ENCODE measurements at places on chromosomes 5 and 9.

- no peak for DNase-seq
These were observed 1068.6 kb downstream of the TAF11L14 start for GRCh38 chr5:18702821-18703220.

- no peak for DNase-seq
These were observed 92.7 kb downstream of the SGCD start for GRCh38 chr5:156419661-156420060.

- peak; percentile 68 for DNase-seq
These were observed 79.0 kb downstream of the GLDC start for GRCh38 chr9:6566409-6567139.

DNA sequence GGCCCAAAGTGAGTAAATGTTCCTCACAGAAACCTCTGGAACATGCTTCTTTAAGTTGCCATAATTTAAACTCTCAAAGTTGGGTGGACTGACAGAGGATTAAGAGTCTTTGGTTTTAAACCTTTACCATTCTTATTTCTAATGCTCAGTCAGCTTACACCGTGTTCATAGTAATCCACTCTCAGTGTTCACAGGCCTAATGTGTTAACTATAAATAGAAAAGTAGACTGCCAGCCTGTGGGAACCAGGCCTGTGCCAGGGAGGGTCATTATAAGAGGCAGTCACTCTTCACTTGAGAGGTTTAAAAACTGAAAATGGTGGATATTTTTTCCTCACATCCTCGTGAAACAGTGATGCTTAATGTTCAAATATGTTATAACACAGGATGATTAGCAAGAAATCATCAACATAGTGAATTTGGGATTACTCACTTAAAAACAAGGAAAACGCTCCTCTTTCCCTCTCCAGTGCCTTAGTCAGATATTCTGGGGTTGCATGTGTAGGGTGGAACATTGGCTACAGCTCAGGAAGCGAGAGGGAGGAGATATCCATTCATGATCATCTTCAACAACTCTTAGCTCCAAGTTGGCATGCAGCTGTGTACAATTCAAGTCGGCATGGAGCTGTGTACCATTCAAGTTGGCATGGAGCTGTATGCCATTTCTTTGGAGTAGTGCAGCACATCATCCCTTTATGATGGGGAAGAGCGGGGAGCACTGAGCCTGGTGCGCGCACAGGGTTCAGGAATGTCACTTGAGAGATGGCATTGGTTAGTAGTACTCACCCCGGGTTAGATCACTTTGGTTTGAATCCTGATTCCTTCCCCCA lies 65.8 kb downstream of the KIAA1958 start:
- no peak for DNase-seq

- peak; percentile 25 for DNase-seq
These were observed 33.4 kb upstream of the NCS1 start for GRCh38 chr9:130138791-130139190.

DNA sequence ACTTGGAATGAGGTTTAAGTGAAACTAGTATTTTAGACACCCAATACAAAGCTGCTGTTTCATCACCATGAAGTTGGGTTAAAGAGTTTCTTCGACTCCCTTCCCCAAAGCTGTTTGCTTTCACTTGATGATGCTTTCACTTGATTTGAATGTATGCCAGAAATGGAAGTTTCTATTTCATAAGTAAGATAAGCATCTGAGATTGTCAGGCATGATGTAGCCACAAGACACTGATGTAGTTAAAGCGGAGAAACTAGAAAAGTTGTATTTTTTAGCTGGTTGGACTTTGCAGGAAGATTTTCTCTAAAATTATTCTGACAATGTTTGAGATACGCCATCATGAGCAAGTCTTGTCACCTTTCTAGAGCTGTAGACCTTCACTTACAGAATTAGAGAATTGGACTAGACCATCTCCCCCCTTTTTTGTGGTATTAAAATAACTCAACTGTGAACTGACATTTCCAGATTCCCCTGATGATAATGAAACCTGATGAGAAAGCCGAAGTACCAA lies 20.0 kb downstream of the MOCS2 start:
- no peak for DNase-seq

DNA sequence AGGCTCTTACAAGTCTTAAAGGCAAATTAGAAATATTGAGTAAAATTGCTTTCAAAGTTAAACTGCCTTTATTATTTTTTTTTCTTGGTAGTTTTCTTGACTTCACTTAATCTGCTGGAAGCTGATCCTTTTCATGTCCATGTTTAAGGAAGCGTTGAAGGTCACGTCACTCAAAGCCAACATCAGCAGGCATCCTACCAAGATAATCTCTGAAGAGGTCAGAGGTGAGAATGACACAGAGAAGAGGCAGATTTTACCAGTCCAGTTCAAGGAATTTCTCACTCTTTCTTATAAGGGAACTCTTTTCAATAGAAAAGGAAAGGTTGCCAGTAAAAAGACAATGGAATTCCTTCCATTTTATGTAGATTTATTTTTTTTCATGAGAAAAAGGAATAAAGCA lies 259.8 kb downstream of the ANXA1 start:
- DNase-seq = no peak

- no peak for DNase-seq
These were observed 49.8 kb upstream of the PLPP1 start for GRCh38 chr5:55584398-55585205.

DNA sequence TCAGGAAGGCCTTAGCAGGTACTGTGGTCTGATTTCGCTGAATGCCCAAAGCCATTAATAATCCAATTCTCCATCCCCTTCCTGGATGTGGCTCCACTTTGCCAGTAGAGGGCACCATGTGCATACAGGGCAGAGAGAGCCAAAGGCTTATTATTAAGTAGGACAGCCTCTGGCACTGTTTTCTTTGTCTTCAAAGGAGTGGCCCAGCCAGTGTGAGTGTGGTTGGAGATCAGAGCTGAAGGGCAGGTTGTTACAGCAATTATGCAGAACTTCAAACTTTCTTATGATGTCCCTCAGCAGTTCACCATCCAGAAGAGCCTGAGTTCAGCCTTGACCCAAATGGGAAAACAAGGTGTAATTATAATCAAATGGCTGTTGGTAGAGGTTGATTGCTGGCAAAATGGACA lies 38.6 kb upstream of the CEMIP2 start:
- peak; percentile 67 for DNase-seq

DNA sequence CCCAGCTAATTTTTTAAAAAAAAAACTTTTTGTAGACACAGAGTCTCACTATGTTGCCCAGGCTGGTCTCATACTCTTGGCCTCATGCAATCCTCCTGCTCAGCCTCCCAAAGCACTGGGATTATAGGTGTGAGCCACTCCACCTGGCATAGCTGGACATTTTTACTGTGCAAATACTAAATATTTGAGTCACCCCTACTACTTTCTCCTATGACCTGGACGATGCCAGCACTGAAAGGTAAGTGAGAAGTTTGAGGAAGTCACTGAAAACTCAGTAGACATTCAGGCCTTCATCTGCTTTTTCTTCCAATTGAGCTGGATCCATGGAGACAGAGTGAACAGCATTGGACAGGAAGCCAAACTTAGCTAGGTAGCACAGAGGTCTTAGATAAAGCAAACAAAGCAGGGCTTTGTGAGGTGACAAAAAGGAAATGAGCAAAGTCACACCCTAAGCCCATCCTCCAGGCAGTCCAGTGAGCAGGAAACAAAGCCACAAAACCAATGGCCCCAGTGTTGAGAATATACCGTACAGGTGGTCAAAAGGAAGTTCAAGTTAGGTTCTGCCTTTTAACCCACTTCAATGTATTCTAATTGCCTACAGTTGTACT lies 192.6 kb upstream of the RASA1 start:
- no peak for DNase-seq

DNA sequence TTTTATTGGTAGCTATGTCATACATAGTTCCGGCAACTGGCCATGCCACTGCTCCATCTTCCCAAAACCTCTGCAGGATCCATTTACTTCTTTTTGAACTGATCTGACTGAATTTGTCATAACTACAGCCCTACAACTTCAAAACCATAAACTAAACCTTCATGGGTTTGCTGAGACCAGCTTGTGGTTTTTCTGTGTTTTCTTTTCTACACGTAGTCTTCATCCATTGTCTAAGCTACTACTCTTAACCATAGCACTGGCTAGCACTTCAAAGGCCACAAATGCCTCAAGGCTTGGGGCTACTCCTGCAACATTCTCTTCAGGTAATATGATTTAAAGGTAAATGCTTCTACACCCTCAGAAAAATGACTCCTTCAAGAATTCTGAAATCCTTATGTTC lies 9.0 kb upstream of the KIF2A start:
- DNase-seq = no peak

DNA sequence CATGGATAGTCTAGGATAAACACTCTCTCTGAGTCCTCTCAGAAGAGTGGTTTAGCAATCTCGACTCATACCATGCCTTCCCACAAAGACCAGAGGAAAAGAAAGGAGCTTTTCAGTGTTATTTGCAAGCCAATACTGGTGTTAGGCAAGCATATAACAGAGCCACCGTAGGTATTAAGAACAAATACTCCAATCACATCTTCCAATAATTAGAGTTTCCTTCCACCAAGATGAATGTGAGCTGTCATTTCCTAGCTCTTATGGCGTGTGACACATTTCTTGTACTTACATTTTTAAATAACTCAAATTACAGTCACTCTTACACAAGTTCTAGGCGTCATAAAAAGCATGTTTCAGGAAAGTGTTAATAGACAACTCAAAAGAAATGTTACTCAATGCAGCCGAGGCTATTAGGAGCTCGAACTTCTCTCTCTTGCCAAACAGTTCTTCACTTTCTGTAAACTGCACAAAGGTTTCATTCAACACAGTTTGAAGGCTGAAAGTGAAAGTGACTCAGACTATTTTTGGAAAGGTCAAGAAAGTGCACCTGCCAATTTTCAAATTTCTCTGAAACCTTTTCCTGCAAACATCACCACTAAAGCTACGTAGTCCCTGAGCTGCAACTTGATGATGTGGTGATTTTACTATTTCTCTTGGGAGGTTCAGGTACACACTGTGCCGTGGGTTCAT lies 153.8 kb downstream of the AUH start:
- DNase-seq = peak; percentile 48

DNA sequence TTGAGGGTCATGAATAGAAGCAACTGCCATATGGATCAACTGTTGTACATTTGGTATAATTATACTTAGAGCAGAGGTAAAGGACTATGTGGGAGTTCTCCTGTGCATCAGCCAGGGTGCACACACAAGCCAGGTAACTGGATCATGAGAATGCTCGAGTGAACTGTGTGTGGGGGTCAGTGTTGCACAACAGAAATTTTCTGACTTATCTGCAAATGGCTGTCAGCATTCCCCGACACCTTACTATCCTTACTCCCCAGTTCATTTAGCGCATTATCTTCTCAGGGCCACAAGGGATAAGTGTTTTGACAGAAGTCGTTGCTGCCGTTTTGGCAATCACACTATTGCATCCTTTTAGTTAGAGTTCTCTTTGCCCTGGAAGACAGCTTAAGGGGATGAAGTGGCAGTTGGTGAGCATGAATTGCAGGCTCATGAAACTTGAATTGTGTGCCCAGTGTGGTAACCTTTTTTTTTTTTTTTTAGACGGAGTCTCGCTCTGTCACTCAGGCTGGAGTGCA lies 1.7 kb downstream of the CANX start:
- DNase-seq = peak; percentile 12

DNA sequence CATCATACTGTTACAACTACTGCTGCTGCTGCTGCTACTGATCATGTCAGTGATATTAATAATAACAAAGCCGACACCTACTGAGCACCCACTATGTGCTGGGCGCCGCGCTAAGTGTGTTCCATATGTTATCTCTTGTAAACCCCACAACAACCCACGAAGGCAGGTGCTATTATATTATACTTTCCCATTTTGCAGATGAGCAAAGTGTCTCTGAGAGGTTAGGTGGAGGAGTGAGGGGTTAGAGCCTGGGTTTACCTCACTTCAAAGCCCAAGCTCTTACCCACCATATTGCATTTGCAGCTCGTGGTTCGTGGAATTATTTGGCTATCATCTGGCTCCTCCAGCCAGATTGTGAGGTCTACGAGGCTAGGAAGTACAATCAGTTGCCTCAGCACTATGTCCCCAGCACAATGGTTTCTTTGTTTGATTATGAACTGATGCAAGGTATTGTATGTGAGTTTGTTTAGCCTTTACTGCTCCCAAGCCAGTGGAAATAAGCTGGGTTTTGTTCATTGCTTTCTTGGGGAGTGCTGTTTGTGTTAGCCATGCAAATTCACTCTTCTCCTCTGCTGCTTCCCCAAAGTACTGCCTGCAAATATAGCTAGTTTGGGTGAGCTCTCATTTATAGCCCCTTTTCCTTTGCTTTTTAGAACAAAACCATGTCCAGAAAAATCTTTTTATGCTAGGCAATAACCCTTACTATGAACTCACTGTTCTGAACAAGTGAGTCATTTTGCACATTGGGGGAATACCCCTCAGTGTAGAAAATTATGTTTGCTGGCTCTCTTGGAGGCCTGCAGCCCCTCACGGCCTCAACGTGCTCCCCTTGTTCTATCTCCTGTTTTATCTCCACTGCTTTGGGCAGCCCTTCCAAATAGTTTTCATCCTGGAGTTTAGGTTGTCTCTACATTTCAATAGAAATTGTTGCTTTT lies 47.9 kb downstream of the ALG2 start:
- no peak for DNase-seq

- DNase-seq = no peak
These were observed 187.6 kb upstream of the GRAMD2B start for GRCh38 chr5:126235628-126236027.

- no peak for DNase-seq
These were observed 15.3 kb upstream of the RNF130 start for GRCh38 chr5:180086816-180087399.

GRCh38 chr9:28607843-28608242 lies 1034.6 kb upstream of the C9orf72 start:
- DNase-seq = no peak
